MG63 (cell line): ENCODE measurements at places on chromosomes 7 and 10. TPM values are rescaled to one million over a fixed set of nuclear protein-coding genes. Genes with fewer than 3 reads are reported as not detected.

Gene TRIM74
- not detected in 2 replicates for total RNA-seq

Gene GATAD1
- 5.2 and 6.0 TPM in 2 replicates for total RNA-seq

Gene UTF1
- not detected in 2 replicates for total RNA-seq

Gene TDRD1
- total RNA-seq, result not detected in 2 replicates

GRCh38 chr10:59096631-59097030 is 79.8 kb upstream of the PHYHIPL start:
- no peak for DNase-seq

- no peak for DNase-seq
These were observed 496.2 kb downstream of the TNS3 start for GRCh38 chr7:47085491-47086275.

GRCh38 chr7:17822547-17823173 is 117.6 kb downstream of the SNX13 start:
- DNase-seq, result no peak

GRCh38 chr7:105637755-105638154 is 56.5 kb upstream of the EFCAB10 start:
- no peak for DNase-seq
